Stimulated activated CD8-positive, alpha-beta memory T cell treated with anti-CD3 and anti-CD28 coated beads, Interleukin-7, amount 100 ng/mL, for 1 hour (primary cell): ENCODE measurements at places on chromosomes 3 and 15.

GRCh38 chr3:184946917-184947316 is 135.0 kb downstream of the VPS8 start:
- no peak for DNase-seq

DNA sequence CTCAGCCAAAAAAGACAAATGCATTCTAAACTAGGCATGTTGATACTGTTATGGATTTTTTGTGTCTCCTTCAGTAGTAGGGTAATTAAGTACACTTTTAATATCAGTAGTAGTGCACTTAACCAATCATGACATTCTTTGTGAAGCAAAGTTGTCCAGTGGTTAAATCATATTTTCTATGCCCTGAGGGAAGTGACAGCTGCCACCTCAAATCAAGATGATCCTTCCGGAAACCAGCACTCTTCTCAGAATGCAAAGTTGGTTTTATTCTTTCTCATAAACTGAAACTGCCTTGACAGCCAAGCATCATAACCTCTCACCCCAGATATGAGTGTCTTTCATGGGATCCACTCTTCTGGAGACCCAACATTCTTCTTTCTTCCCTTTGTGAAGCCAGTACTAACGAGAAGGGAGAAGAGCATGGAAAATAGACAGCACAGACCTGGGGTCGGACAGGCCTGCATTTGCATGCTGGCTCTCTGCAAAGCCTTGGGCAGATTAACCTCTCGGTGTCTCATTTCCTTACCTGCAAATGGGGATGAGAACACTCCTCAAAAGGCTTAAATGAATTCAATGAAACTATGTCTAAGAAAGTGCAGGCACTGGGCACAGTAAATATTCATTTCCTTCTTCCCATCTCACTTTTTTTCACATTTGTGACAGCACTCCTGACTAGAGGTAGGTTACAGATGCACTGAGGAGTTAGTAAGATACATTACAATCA is 13.2 kb downstream of the AAGAB start:
- no peak for DNase-seq

DNA sequence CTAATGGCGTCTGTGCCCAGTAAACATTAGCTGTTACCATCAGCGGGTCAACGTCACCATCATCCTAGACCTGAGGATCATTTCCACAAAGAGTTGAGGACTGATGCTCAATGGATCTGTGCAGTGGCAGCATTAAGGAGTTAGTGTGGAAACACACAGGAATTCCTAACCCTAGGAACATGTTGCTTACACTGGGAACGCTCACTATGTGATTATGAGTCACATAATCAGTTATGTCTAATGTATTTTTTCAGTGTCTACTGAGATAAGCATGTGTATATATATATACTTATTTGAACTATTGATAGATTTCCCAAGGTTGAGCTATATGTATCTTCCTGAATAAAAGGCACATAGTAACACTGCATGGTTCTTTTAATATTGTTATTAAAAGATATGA is 19.0 kb downstream of the ARNT2 start:
- no peak for DNase-seq

- DNase-seq = no peak
These were observed 109.9 kb upstream of the RAP2B start for GRCh38 chr3:153052096-153052460.

DNA sequence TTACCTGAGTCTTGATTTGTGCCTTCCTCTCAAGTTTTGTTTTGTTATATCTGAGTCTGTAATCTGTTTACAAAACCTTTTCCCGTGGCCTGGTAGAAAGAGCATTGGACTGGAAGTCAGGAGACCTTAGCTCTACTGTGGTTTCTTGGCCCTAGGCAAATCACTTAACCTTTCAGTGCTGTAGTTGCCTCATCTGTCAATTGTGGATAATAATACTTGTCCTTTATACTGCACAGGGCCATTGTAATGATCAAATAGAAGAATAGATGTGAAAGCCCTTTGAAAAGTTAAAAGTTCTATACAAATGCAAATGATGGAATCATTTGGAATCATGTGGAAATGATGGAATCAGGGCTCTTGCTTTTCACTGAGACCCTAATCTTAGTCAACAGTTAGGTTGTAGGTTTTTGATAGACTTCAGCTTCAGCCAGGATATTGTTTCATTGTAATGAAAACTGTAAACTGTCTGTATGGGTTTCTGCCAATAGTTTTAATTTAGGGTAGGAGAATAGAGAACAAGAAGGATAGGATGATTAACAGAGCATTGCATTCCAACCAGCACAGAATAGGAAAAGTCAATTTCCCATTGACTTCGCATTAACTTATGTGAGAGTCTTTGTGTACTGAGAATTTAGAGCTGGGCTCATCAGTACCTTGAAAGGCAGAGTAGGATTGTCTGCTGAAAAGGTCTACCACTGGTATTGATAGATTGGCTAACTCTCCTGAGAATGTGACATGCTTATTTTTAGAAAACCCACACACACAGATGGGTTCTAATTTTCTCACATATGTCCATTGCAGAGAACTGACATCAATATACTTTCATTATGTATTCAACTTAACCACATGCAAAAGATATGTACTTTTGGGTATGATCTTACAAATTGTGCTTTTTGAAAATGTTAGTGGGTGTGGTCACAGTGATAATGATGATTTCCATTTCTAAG is 21.8 kb downstream of the MAP2K5 start:
- no peak for DNase-seq

DNA sequence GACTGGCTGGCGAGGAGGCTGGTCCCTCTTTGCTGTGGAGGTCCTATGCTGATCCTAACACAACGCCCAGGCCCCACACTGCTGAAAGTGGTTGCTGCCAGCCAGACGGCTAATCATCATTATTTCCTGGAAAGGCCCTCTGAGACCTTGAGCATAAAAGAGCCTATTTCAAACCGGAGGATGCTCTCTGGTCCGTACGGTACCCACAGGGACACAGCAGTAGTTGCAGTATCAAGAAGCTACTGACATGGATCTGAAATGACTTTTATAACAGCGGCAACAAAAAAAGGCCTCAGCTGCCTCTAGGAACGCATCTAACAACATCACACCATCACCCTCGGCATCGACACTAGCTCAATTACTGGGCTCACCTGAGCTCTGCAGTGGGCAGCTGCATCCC is 59.1 kb upstream of the FOXB1 start:
- no peak for DNase-seq

DNA sequence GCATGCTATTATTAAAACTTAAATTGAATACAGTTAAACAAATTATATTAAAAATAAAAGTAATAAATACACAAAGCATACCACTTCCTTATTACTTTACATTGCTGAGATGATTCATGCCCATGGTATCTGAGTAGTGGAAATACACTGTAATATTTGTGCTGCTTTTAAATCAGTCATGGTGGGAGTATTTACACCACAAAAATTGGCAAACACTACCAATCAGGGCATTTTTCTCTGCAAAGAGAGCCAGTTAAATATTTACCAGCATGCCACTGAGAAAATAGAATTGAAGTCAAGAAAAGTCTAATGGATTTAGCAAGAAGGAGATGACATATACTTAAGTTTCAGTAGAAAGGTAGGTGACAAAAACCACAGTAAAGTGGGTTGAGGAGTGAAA is 19.6 kb downstream of the PPARG start:
- DNase-seq = no peak

DNA sequence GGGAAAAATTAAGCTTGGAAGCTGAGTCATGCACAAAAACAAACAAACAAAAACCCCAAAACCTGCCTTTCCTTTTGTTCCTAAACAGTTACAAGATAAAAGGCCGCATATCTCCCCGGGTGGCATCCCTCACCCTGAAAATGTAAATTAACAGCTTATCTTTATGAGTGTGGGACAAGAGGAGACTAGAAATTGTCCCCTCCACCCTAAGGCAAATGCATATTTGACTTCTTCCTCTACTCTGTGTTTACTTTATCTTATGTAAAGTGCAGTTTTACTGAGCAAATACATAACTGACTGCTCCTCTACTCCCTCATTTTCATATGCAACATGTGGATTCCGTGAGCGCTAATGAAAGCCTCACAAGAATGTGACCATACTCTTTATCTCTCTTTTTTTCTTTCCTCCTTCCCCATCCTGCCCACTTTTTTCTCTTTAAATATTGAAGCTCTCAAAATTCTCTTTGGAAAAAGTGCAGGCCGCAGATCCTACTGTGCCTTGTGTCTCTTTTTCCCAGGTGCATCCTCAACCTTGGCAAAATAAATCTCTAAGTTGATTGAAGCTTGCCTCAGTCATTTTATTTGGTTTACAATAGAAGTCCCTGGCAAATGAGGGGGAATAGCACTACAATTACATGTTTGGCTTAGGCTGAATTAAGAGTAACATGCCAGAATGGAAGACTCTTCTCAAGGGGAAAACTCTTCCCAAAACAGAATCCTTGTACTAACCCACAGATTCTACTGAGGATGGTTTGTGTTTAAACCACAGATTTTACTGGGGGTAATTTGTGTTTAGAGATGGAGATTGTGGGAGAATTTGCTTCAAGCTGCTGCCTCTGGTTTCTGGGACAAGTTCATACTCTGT is 72.7 kb upstream of the WDR72 start:
- DNase-seq = no peak

GRCh38 chr3:75781079-75781745 is 4.1 kb downstream of the ZNF717 start:
- DNase-seq = no peak
